Chondrocyte (in vitro differentiated cells): ENCODE measurements at places on chromosomes 4 and X. TPM values are rescaled to one million over a fixed set of nuclear protein-coding genes. Genes with fewer than 3 reads are reported as not detected.

Gene HELT
- total RNA-seq: not detected in 3 replicates

Gene FGFBP1
- not detected in 3 replicates for total RNA-seq

Gene SMIM43
- 0.34 TPM in 1 of 3 replicates, not detected in the others for total RNA-seq

Gene NXF2
- total RNA-seq: not detected in 3 replicates

Gene NLGN3
- 0.52 to 1.1 TPM (median 0.87 TPM) in 3 replicates for total RNA-seq

Gene FATE1
- total RNA-seq: not detected in 3 replicates

Gene SMR3B
- total RNA-seq: not detected in 3 replicates

Gene KLHL13
- 0.18 to 1.3 TPM (median 0.45 TPM) in 3 replicates for total RNA-seq

Gene PCDH7
- total RNA-seq: 70.3 to 141 TPM (median 72.3 TPM) in 3 replicates
